Retinal pigment epithelial cell (primary cell): ENCODE measurements at places on chromosomes 1 and 21.

GRCh38 chr1:203046984-203047630 is 20.8 kb downstream of the PPFIA4 start:
- DNase-seq = no peak

DNA sequence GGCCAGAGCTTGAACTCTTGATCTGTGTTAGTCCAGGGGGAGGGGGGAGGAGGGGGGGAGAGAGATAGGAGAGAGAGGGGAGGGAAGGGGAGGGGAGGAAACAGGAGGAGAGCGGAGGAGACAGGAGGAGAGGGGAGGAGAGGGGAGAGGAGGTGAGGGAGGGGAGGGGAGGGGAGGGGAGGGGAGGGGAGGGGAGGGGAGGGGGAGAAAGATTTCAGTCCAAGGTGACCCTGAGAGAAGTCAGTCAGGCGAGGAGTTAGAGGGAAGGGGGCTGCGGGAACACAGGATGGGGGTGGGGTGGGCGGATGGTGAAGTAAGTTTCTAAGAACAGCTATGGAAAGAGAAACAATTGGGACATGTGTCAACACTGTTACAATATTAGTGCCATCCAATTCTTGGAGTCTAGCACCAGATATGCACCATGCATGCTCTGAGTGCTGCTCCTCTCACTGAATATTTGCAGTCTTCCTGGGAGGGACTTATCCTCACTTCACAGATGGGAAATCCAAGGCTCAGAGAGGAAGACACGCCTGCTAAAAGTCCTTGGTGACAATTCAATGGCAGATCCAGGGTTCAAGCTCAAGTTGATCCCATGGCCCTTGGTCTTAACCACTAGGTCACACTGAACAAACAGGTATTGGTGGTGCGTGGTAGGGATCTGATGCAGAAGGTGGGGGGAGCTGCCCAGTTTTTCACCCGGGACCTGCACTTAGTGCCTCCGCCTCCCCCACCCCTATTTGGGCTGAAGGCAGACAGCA is 42.5 kb upstream of the ECE1 start:
- no peak for DNase-seq

DNA sequence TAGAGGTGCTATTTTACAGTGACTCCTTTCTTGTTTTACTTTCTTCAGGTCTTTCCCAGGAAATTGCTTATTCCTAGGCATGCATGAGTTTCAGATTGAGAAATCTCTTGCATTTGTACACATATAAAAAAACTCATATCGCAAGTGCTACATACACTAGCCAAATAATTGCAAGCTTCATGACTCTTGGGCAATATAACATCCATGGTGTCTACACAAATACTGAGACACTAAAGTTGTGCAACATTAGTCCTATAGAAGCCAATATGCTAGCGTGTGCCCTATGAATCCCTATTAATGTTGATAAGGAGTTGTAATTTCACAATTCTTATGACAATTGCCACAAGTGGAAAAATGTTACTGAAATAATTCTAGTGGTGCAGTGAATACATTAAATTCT is 591.0 kb downstream of the ADGRL2 start:
- no peak for DNase-seq

GRCh38 chr21:42621166-42621818 is 32.1 kb upstream of the PDE9A start:
- DNase-seq = no peak

DNA sequence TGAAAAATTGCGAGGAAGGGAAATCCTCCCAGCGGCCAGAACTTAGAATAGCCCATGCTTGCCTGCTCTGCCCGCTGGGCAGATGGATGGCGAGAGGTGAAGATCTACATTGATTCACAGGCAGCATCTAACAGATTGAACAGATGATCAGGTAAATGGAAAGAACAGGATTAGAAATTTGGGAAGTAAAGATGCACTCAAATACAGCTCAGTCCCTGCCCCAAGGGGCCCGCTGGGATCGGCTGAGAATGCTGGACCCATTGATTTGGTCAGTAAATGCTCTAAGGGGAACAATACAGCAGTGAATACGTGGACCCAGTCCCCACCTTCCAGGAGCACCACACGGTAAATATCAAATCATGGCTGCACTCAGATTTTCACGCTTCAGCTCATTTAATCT is 248.2 kb downstream of the MATN1 start:
- DNase-seq = no peak

DNA sequence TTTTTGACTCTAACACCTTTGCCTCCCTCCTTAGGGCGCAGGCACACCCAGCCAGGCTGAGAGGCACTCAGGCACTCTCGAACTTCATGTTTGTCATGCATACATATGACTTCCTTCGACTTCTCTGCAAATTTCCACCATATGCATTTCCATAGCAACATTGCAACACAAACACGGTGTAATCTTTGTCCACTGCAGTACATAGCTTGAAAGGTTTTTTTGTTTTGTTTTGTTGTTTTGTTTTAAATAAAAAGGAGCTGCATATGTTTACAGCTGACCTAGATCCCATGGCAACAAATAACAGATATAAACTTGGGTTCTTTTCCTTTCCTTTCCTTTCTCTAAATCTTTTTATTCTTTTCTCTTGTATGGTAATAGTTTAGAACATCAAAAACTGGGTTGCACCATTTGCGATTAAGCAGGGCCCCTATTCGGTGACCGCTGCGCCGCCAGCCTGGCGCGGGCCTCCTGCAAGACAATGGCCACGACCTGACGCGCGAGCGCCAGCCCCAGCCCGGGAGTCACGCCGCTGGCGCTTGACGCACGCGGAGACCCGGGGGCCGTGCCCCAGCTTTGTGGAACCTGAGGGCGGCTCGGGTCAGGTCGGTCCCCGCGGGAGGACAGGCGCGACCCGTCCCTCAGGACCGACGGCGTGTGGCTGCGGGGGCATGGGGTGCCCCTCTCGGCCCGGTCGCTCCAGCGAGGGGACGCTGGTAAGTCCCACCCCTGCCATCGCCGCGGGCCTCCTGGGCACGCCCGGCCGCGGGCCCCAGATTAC is 35.2 kb downstream of the CCN1 start:
- DNase-seq = no peak
